Effector memory CD4-positive, alpha-beta T cell (primary cell): ENCODE measurements at places on chromosomes 1 and 21.

DNA sequence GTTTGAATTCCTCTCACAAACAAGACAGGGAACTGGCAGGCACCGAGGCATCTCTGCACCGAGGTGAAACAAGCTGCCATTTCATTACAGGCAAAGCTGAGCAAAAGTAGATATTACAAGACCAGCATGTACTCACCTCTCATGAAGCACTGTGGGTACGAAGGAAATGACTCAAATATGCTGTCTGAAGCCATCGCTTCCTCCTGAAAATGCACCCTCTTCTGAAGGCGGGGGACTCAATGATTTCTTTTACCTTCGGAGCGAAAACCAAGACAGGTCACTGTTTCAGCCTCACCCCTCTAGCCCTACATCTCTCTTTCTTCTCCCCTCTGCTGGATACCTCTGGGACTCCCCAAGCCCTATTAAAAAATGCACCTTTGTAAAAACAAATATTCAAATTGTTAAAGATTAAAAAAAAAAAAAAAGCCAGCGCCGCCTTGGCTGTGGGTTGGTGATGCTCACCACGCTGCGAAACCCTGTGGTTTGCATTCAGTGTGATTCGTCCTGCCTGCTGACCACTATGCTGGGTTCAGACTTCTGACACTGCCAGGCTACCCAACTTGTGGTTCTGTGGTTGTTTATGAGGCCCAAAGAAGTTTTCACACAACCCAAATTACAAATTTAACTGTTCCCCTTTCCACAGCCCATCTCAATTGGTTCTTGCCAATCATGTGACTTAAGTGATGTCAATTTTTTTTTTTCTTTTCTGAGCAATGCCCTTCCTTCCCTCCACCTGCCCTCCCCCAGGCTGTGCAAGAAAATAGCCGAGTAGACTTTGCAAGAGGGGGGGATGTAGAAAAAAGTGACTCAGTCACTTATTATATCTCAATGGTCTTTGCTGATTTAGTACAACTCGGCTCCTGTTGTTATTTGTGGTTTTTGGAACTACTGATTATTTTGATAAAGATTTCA, at the start of gene RUNX1:
TSS of gene RUNX1 (minus strand) at position 597 of the 912 bp plus-strand sequence.
- peak; percentile 75 for DNase-seq

DNA sequence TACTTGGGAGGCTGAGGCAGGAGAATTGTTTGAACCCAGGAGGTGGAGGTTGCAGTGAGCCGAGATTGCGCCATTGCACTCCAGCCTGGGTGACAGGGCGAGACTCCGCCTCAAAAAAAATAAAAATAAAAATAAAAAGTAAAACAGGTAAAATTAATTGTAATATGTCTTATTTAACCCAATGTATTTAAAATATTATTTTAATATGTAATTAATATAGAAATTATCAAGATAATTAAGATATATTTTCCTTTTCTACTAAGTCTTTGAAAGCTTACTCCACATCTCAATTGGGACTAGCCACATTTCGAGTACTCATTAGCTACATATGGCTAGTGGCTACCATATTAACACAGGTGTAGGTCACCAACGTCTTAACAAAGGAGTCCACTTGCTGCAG, 61.6 kb upstream of the IPO9 start:
- DNase-seq, result no peak

DNA sequence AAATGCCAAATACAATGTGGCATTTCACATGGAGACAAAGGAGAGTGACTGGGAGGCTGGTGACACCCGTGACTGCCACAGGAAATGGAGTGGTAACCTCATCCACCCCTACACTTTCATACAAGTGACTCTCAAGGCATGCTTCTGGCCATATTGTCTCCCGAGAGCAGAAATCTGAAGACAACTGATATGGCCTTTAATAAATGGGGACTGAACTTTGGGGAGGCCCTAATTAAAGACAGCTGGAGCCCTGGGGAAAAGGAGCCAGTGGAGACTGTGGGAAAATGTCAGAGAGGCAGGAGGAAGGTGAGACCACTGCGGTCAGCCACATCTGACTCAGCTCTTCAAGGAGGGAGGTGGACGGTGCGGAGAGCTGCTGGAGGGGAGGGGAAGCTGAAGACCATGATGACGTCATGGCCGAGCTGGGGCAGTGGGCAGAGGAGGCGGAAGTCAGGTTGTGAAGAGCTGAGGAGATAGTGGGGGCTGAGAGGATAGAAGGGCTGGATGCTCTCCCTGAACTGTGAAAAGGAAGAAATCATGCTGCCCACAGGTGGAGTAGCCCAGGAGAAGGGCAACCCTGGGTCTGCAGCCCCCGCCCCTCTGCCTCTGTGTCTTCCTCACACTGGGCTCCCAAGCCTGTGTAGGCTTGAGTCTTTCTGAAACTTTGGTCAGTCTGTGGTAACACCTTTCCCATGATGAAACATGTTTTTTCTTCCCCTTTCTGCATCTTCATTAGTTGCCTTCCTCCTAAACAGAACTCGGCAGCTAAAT, 14.0 kb upstream of the NCF2 start:
- no peak for DNase-seq

- DNase-seq, result no peak
These were observed 30.6 kb downstream of the DNTTIP2 start for GRCh38 chr1:93848350-93848883.

DNA sequence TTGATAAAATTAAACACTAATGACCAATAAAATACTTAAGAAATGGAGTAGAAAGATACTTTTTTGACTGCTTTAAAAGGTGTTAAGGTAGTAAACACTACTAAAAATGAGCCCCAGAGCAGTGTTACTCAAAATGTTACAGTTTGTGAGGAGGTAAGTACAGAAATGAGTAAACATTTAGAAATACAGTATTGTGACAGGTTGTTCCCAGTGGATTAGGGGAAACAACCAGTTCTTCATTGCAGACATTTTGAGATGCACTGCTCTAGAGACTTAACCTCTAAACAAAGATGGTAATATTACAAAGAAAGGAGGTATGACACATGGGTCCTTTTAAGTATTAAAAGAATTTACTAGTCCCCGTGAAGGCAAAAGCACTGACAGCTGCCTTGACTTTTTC, 12.7 kb downstream of the DHX9 start:
- DNase-seq, result no peak

- DNase-seq, result no peak
These were observed 24.5 kb downstream of the SSX2IP start for GRCh38 chr1:84665703-84666317.

DNA sequence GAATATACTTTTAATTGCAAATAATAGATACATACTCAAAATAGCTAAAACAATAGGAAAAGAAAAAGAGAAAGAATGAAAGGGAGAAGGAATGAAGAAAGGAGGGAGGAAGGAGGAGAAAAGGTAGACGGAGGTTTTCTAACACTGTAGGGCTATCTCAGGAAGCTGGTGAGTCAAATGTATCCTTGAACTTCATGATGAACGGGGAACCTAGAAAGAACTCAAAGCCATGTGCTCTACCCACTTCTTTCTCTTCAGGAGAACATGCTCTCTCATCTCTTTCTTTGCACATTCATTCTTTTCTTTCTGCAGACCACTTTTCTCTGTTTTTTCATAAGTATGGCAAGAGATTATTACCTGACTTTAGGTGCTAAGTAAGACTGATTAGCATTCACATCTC, 37.3 kb upstream of the ZNF644 start:
- DNase-seq, result no peak

DNA sequence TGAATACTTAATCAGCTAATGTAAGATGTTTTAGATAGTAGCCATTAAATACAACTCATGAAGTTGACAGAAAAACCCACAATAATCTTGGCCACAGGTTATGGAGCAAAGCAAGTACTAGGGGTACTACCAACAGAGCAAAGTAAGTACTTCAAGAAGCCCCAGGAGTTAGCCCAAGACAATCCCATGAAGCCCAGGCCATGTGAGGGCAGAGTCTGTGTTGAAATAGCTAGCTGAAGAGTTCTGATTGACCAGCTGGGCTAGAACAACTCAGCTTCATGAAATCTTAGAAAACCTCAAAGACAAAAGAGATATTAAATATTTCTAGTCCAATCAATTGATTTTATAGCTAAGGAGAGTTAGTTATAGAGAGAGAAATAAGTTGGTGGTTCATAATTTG, 212.9 kb upstream of the HOOK1 start:
- DNase-seq, result no peak

- DNase-seq, result no peak
These were observed 174.1 kb upstream of the ETV3 start for GRCh38 chr1:157312082-157312812.

DNA sequence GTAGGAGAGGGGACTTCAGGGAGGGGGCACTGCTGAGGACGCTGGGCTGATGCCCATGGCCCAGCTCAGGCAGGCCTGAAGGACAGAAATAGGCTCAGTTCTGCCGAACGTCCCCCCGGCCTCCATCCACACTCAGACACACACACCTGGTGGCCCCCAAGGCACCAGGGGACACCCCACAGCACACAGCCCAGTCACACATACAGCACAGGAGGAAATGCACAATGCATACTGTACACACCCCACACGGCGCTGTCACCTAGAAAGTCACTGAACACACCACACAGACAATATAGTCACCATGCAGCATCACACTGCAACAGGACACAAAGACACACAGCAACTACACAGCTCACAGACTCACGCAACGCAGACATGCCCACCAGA, 562 bp downstream of the SYTL1 start:
- DNase-seq, result no peak

- DNase-seq, result no peak
These were observed 52.0 kb upstream of the PDC start for GRCh38 chr1:186512698-186513457.

GRCh38 chr1:2313651-2314261, 77.6 kb downstream of the MORN1 start:
- no peak for DNase-seq

DNA sequence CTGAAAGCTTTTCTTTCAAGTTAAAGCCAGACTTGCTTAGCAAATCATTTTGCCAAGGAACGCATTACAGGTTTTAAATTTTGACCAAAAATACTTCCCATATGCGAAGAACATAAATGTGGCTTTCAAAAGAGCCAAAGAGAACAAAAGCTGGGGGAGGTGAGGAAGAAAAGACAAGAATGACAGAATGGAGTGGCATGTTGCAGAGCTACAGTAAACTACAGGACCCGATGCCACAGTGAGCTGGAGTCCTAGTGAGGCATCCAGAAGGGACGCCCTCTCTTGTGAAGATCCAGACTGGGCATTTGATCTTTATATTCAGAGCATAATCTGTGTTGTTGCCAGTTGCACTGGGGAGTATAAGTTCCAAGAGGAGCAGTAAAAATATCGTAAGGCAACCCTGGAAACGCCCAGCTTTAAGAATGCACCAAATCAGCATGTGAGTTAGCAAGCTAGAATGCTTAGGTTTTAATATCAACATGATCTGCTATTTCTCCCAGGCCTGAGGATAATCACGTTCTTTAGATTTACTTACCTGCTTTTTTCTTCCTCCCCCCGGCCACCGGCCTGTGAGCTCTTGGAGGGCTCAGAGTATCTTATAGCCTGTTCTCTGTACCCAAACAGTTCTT, 48.4 kb upstream of the HOOK1 start:
- DNase-seq, result no peak

GRCh38 chr21:43608225-43608624, 51.1 kb downstream of the HSF2BP start:
- no peak for DNase-seq

DNA sequence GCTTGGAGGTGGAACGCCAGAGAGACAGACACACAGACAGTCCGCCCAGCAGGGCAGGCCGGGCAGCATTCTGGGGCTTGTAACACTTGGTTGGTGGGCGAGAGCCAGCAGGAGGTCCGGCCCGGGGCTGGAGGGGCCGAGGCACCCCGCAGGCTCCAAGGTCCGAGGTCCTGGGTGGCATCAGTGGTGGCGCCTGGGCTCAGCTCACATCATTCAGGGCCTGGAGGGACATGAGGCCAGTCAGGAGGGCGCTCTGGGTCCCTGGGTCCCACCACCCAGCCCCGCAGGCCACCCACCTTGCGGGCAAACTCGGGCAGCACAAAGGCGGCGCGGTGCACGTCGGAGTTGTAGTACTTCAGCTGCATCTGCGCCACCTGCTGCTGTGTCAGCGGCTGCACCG, 5.2 kb downstream of the SRM start:
- DNase-seq, result no peak

DNA sequence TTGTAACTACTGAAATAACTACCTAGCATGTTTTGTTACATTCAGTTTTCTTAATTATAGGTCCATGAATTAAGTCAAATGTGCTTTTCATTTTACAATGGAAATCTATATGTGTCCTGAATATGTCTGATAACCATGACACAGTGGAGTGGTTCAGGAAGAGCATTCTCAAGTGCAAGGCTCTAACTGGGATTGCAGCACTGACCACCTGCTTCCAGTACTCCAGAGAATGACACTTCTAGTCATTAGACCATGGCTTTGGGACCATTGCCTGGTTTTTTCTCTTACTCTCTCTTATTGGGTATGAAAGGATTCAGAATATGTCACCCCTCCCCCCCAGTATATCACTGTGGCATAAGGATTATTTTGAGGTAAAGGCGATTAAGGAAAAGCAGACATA, 204.9 kb upstream of the CACYBP start:
- no peak for DNase-seq

GRCh38 chr1:96533820-96534219, 187.8 kb upstream of the PTBP2 start:
- DNase-seq, result no peak

DNA sequence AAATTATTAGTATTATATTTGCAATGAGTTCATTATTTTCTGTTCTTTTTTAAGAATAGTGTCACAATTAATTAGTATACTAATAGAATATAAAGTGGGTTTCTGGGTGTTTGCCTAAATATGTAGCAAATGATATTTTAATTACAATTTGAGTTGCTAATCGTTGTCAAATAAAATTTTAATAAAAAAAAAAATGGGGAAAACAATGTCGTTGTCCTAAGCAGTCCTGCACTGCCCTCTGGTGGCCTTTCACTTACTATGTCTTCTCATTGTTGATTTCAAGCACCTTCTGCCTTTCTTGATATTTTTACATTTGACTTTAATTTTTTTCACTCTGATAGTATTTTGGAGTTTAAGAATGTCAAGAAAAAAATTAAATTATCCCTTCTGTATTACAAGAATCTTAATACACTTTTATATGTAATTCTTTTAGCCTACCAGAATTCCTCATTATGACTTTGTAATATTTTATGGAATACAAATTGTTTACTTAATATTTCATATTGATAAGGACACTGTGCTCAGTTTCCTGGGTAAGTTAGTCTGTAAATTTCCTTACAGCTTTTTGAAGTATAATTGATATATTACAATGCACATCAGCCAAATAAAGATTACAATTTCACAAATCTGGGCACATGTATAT, 104.5 kb upstream of the FMN2 start:
- no peak for DNase-seq

- DNase-seq, result no peak
These were observed 37.2 kb upstream of the SCCPDH start for GRCh38 chr1:246687002-246687401.

- DNase-seq, result no peak
These were observed 21.2 kb upstream of the FMO4 start for GRCh38 chr1:171292799-171293198.

GRCh38 chr1:85085417-85085816, 37.1 kb upstream of the MCOLN3 start:
- DNase-seq, result no peak

GRCh38 chr1:92485381-92486250, 1.1 kb downstream of the GFI1 start:
- DNase-seq, result peak; percentile 66

- no peak for DNase-seq
These were observed 191.9 kb upstream of the FMN2 start for GRCh38 chr1:239899747-239900146.

GRCh38 chr1:241531195-241532161, 700 bp upstream of the KMO start:
- no peak for DNase-seq

GRCh38 chr1:33821291-33821690, 42.6 kb upstream of the HMGB4 start:
- DNase-seq, result no peak
